ENCODE measurements at places on chromosomes 1 and 21. TPM values are rescaled to one million over a fixed set of nuclear protein-coding genes. Genes with fewer than 3 reads are reported as not detected.

The RPL11 gene
- 1,006 TPM for total RNA-seq

The BCL2L15 gene
- not detected for total RNA-seq

The MXRA8 gene
- total RNA-seq, result 384 TPM

The PTGER3 gene
- total RNA-seq, result not detected

The C1QA gene
- total RNA-seq, result not detected

The UBE4B gene
- 30.7 TPM for total RNA-seq

The PCAT6 gene
- 0.86 TPM for total RNA-seq

The ZNF593OS gene
- total RNA-seq, result 0.29 TPM

The KLF17 gene
- total RNA-seq, result not detected

The SPATA1 gene
- not detected for total RNA-seq

The FAM131C gene
- total RNA-seq, result not detected

The ETV3L gene
- total RNA-seq, result not detected

The PCSK9 gene
- total RNA-seq, result 30.1 TPM

The CFHR3 gene
- total RNA-seq, result not detected

The PDZK1 gene
- total RNA-seq, result 0.53 TPM

The TRPM2 gene
- total RNA-seq, result not detected

The SPATA46 gene
- total RNA-seq, result not detected

Data from myometrial cell (primary cell).